ENCODE measurements at places on chromosomes 1 and 21.

DNA sequence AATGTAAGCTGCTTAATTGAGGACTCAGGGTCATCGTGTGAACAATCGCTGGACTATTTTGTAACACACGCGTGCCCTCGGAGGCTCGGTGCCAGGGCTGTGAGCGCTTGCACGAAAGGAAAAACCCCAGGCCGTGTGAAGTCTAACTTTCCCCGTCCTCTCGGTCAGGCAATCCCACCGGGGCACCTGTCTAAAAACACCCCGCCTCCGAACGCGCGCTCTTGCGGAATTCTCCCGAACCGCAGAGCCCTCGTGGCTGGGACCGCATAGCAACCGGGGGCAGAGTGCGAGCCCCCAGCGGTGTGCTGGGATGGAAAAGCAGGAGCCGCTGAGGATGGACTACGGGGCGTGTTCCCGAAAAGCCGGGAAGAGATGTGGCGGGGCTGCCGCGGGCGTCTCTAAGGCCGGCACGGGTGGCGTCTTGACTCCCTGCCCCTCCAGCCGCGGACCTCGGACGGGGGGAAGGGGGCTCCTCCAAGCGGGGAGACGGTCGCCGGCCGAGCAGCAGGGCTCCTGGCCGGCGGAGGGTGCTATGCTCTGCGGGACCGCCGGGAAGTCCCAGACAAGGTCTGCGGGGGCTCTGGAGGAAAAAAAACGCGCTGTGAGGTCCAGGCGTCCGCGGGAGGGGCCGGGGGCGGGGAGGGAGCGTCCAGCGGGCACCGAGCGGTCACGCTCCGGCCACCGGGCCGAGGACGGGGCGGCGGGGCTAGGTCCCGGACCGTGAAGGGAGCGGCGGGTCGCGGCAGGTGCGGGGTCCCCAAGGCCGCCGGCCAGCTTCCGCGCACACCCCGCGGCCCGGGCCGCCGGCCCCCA lies 936 bp downstream of the ZBTB21 start:
- peak; percentile 26 for DNase-seq

DNA sequence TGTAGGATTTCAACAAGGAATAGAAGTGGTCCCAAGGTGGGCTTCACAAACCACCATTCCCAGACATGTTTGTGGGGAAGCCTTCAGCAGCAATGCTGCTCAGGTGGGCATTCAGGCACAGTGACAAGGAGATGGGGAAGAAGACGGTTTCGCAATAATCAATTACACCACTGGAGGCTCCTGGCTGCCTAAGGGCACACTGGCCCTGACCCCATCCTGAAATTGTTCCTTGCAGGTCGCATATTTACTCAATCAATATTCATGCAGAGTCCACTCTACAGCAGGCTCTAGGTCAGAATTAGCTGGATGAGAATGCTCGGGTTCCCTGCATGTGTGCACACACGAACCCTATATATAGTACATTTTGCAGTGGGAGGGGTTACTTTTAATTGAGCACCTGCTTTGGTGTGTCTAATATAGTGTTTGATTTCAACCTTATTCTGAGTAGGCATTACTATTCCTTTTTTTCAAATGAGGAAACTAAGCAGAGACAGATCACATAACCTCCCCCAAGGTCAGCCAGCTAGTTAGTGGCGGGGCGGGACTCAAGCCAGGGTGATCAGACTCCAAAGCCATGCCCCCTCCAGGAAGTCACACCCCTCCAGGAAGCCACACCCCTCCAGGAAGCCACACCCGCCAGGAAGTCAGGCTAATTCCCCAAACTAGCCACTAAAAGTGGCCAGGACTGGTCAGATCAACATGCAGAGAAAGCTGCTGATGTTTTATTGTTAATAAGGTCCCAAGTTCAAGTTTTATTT lies 106.5 kb downstream of the HLCS start:
- peak; percentile 43 for DNase-seq

GRCh38 chr1:230869500-230869899 lies 1.2 kb upstream of the C1orf198 start:
- DNase-seq: no peak

GRCh38 chr1:243428617-243429342 lies 172.9 kb downstream of the SDCCAG8 start:
- no peak for DNase-seq

DNA sequence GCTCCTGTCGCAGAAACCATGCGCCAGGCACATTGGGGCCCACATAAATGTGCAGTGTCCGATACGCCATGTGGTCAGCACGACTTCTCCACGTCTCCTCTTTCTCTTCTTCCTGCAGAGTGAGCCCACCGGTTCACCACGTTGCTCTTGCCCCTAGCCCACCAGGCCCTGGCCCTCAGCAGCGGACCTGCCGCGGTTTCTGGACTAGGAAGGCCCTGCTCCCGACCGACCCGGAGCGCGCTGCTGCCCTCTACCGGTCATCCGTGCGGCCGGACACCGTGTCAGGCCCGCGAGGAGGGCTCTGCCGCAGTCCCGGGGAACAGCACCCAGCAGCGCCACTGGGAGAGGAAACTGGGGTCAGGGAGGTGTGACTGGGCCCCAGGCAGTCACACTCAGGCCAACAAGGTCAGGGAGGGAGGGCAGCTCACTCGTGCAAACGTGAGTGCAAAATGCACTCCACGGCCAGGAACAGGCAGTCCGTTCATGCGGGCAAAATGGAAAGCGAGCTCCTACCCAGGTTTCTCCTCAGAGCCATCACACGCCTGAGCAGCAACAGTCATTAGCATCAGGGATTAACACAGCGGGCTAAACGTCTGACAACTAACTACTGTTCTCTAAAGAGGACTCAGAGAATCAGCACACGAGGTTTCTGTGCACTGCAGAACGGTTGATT lies 13.7 kb downstream of the TLR5 start:
- no peak for DNase-seq

DNA sequence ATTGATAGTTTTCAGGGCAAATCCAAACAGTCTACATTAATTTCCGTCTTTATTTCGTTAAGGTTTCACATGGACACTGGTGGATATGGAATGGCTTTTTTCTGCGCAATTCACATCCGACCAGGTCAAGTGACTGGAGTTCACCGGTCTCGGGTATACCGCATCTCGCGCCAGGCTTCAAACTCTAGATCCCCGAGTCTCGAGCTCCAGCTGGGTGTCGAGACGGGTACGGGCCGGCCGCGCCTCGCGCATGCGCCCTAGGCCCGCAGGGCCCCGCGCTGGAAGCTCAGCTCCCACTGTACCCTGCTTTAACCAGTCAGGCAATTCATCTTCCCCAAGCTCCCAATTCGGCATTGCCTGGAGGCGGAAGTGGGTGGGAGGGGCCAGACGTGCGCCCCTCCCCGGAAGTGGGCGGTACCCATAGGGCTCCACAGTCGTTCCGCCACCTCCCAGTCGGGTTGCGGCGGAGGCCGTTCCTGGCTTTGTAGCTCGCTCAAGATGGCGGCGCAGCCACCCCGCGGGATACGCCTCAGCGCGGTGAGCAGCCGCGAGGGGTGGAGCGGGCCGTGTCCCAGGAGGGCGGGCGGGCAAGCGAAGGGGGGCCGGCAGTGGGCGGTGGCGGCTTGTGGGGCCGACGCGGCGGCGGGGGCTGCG lies at the start of gene MORC3:
MORC3 (plus strand) TSS at position 431 of the 654 bp plus-strand sequence; CDS start at position 499, 68 bp downstream.
- DNase-seq: peak; percentile 96

DNA sequence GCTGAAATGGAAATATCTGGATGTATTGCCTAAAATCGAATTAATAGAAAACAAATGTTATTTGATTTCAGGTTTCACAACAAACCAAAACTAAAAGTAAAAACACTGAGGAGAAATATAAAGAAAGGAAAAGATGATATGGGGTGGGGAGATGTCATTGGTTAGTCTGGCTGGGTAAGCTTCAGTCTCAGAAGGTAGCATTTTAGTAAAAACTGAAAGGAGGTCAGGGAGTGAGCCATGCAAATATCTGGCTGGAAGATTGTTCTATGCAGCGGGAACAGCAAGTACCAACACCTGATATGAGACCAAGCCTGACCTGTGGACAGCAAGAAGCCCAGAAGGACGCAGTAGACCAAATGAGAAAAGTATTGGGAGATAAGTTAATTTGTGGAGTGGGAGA lies 264.6 kb downstream of the LRRC40 start:
- no peak for DNase-seq

- DNase-seq: peak; percentile 80
Observed at GRCh38 chr1:108813326-108813725, 43.6 kb downstream of the AKNAD1 start.

- DNase-seq: no peak
Observed at GRCh38 chr1:230313453-230314141, 112.5 kb downstream of the PGBD5 start.

DNA sequence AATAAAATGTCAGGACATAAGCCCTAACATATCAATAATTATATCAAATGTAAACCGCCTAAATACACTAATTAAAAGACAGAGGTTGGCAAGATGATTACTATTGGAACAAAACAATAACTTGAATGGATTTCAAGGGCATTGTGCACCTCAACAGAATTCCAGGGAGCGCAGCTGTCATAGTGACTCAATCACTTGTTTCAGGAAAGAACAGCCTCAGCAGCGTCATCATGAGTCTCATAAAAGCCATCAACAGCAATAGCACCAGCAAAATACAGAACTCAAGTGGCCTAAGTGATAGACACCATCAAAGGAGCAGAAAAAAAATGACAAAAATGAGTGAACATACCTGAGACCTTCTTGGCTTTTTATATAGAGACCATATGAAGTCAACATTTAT lies 632.7 kb upstream of the NR5A2 start:
- DNase-seq: no peak

- DNase-seq: no peak
Observed at GRCh38 chr1:229323201-229323600, 19.6 kb downstream of the CCSAP start.

GRCh38 chr1:107135463-107135862 lies 5.4 kb upstream of the NTNG1 start:
- no peak for DNase-seq

- peak; percentile 59 for DNase-seq
Observed at GRCh38 chr1:113677250-113678158, 81.8 kb downstream of the PHTF1 start.

GRCh38 chr1:223364685-223365382 lies 858 bp upstream of the SUSD4 start:
- peak; percentile 27 for DNase-seq

- no peak for DNase-seq
Observed at GRCh38 chr1:194658090-194658439, 1471.7 kb upstream of the B3GALT2 start.

DNA sequence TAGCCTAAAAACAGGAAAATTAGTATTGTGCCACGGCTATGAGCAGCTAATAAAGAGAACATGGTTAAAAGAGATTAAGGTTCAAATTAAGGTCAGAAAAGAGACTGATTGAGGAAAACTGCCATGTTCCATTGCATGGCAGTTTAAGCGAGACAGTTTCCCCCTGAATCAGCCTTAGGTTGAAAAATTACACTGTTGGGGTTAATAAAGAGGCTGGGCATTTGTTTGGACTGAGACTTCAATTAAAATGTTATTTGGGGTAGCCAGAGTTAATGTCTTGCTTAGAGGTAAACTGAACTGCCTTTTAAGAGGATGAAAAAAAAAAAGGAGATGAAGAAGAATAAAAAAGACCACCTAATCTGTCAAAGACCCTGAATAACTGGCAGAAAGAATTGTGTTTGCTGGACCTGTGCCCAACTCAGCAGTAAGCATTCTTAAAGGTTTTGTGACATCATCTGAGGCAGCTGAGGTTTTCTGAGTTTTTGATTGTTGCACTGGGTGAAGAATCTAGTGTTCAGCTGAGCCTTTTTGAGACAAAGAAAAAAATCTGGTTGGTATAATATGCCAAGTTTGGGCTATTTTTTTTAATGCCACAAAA lies 17.7 kb upstream of the PROX1 start:
- DNase-seq: no peak

- no peak for DNase-seq
Observed at GRCh38 chr1:33338048-33338439, 17.1 kb upstream of the A3GALT2 start.

DNA sequence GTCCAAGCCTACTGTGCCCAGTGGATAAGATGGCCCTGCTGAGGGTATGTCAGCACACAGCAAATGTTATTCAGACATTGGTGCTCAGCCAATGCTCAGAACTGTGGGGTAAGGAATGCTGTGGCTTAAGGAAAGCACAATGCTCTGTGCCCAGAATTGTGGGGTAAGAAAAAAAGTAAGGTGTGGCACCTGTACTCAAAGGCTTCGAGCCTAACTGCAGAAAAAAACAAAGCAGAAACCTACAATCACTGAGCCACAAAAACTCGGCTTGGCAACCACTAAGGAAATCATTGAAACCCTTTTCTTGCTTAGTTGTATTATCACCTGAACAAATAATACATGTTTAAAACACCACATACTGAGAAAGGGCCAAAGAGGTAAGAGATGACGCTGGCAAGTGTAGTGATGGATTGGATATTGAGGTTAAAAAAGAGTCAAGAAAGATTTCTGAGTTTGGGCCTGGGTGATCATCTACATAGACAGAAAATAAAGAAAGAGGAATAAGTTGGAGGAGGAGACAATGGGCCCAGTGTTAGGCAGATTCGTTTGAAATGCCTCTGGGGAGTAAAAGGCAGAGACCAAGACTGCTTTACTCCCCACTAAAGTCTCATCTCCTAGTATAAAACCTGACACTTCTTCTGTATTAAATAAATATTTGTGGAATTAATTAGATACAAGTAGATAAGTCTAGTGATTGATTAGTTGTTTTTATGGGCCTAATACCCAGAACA lies 25.9 kb upstream of the ATP1A1 start:
- peak; percentile 10 for DNase-seq

- DNase-seq: no peak
Observed at GRCh38 chr1:55311057-55311641, 96.0 kb upstream of the USP24 start.

DNA sequence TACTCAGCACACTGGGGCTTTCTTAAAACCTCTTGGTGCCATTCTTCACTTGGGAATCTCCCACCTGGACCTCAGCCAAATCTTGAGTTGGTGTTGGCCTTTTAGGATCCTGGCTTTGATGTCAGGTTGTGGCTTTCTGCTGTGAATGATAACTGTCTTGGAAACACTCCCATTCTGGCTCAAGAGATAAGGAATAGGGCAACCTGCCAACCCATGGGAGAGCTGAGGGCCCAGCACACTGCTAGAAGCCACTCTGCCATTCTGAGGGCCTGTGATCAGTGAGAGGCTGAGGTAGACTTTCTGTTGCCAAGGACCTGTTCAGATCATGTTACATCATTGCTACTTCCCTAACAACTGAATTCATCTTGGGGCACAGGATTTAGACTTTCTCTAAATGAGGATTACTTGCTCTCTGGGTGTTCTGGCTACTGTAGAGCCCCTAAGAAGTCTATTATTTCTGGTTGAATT lies 45.8 kb downstream of the TTC39A start:
- peak; percentile 13 for DNase-seq

DNA sequence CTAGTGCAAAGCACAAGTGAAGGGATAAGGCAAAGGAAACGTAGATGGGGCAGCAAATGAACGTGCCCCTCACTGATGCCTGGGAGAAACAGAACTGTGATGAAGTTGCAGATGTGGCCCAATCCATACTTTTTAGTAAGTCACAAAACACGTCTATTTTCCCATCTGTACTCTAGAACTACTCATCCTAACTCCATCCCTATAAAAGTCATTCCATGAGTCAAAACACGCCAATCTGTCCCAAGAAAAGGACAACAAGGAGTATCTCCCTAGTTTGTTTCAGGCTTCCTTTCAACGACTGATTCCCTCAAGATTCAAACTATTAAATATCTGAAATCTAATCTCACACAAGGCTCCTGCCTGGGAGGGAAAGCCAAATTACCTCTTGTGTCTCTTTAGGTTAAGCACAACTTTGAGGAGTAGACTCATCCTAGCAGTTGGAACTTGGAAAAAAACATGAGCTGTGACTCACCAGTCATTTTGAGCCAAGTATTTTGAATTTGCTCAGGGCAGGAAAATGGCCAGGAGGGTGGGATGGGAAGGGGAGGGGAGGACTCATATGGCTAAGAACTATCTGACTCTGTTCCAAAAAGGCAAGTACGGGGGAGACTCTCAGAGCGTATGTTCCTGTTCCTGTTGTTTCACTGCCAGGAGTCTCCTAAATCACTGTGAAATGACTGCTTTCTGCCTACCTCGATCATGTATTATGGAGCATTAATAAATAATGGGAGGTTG lies 214.5 kb upstream of the CAMK1G start:
- no peak for DNase-seq

Data from NCI-H146 (cell line).